Stimulated activated CD4-positive, alpha-beta T cell treated with anti-CD3 and anti-CD28 coated beads, Interleukin-12 subunit alpha, Interleukin-12 subunit beta, amount 100 ng/mL, for 24 hours (primary cell): ENCODE measurements at places on chromosomes 13 and 19.

- no peak for DNase-seq
Observed at GRCh38 chr13:108787700-108788414, 158.4 kb downstream of the MYO16 start.

DNA sequence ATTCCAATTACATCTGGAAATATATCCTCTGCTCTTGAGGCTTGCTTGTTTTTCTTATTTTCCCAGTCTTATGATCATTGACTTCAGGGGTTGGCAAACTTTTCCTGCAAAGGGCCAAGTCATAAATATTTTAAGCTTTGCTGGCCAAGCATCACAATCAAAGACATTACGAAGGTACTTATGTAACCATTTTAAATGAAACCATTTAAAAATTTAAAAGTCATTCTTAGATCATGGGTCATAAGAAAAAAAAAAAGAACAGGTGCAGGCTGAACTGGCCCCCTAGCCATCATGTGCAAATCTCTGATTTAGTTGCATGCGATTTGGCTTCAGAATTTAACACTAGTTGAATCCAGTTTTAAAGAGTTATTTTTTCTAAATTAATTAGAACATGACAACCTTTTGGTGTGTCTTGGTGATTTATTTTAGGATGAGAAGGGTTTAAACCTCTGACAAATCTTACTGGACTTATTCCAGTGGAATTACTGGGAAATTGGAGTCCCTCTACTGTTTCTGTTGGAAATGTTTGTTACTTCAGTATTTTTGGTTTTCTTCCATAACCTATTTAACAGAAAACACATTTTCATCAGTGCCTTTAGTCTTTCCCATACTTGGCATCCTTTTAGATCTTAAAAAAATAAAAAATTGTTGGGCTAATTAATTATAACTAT is 148.1 kb downstream of the NHLRC3 start:
- no peak for DNase-seq

- peak; percentile 71 for DNase-seq
Observed at GRCh38 chr19:3108775-3109174, 14.6 kb downstream of the GNA11 start.

DNA sequence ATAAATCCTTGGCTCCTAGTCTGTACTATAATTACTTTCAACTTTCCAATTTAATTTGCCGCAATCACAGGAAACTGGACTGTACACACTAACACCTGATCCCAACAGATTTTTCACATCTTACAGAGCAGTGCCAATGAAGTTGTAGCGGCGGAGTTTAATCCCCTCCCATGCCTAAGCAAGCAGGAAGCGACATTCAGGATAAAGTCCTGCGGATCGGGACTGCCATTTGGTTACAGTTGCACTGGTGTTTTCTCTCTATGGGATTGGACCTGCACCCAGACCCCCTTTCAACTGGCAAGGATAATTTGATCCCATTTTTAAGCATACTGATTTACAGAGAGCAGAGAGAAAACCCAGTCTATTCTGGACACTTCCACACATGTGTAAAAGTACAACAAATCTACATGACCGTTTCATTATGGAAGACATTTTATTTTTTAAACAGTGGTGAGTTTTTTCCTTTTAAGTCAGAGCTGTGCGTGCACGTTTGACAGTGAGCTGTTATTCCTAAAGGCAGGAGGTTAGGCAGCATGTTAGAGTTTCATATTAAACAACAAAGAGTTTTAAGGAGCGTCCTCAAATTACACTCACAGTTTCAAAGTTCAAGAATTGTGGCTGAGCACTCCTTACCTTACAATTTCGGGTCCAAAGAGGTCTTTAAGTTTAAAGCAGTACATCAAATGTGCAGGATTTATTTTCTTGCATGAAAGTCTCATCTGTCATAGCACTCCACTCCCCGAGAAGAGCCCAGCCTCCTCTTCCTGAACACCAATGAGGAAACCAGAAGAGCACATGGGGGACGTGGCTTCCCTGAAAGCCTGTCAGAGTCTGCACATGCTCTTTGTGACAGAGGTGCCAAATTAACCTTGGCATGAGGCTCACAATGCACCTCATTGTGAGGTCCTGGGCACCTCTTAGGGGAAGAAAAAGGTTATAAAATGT is 141.6 kb upstream of the RFC3 start:
- DNase-seq = no peak

GRCh38 chr19:5261156-5261890 is 79.3 kb downstream of the PTPRS start:
- DNase-seq = no peak

GRCh38 chr19:45542234-45542668 is 35.0 kb downstream of the VASP start:
- DNase-seq = no peak

GRCh38 chr13:46171217-46171616 is 10.8 kb downstream of the LCP1 start:
- DNase-seq = no peak

- DNase-seq = no peak
Observed at GRCh38 chr19:15829786-15830185, 14.3 kb upstream of the OR10H1 start.

- no peak for DNase-seq
Observed at GRCh38 chr13:65582160-65582559, 1648.0 kb downstream of the PCDH9 start.

GRCh38 chr13:64962404-64962803 is 2267.7 kb downstream of the PCDH9 start:
- DNase-seq = no peak

GRCh38 chr13:107867701-107868661 is 347.4 kb downstream of the LIG4 start:
- DNase-seq = no peak

DNA sequence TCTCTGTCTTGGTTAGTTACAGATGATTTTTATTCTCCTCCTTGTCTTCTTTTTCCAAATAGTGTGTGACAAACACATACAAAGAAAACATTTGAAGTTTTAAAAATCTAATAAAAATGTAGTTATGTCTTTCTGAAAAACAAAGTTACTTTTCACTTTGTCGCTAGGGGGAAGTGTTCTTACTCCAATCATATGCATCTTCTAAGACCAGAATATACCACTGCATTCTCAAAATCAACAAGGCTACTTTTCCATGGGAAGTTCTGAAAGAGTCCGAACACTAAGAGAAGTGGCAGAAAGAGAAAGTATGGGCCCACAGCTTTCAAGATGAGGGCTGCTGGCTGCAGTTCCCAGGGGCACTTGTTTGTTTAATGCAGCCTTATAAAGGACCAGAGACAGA is 208.9 kb downstream of the DCT start:
- no peak for DNase-seq

GRCh38 chr19:4224470-4224869 is 4.9 kb upstream of the EBI3 start:
- no peak for DNase-seq

GRCh38 chr13:112895521-112896465 is 73.2 kb upstream of the MCF2L start:
- no peak for DNase-seq

DNA sequence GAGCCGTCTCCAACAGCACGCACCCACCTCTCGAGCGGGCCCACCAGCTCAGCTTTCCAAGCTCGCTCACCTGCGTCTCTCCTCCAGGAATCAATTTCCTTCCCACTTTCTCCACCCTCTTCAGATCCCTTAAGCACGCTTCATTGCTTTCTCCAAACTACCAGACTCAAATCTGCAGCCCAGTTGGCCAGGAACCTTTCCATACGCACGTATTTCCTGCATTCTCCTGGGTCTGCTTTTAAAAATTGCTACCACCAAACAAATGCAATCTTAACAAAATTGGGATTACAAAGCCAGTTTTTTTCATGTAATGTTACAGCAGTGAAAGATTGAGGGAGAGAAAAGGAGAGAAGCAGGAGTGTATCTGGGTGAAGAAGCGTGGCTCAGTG is 1.5 kb downstream of the ENOX1 start:
- no peak for DNase-seq

DNA sequence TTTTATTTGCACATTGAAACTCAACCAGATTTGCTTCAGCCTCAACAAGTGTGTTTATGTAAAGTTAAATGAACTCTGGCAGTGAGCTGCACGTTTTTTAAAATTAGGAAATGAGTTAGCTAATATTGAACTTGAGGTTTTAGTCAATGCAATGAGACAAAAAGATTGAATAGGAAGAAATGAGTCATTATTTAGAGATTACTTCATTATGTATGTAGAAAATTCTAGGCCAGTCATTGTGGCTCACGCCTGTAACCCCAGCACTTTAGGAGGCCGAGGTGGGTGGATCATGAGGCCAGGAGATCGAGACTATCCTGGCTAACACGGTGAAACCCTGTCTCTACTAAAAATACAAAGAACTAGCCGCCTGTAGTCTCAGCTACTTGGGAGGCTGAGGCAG is 22.8 kb upstream of the CD70 start:
- no peak for DNase-seq

- DNase-seq = no peak
Observed at GRCh38 chr13:37144661-37145060, 39.2 kb upstream of the CSNK1A1L start.

GRCh38 chr19:51531349-51532315 is at the start of gene SIGLEC6:
SIGLEC6 (minus strand) TSS chr19:51531670; CDS start chr19:51531648, 22 bp downstream.
- DNase-seq = no peak

GRCh38 chr13:110517505-110518225 is 43.9 kb downstream of the RAB20 start:
- no peak for DNase-seq

- DNase-seq = no peak
Observed at GRCh38 chr13:43431841-43432240, 354.9 kb downstream of the ENOX1 start.

DNA sequence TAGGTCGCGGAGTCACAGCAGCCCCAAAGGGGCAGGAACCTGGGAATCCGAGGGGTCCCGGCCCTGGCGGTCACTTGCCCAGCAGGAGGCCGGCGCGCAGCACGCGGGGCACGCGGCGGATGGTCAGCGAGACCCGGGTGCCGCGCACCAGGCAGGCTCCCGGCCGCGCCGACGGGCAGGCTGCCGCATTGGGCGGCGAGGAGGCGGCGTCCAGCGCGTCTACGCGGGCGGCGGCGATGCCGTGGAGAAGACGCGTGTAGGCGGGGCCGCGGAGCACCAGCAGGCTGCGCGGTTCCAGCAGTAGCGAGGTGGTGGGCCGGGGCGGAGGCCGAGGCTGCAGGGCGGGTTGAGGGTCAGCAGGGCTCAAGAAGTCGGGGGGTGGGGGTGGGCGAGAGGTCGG is 607 bp upstream of the SYNE4 start:
- peak; percentile 54 for DNase-seq

GRCh38 chr19:49110567-49110966 is 3.6 kb upstream of the LIN7B start:
- DNase-seq = no peak

- no peak for DNase-seq
Observed at GRCh38 chr19:2529473-2529918, 53.6 kb downstream of the GADD45B start.

GRCh38 chr19:14516048-14516534 is 2.1 kb downstream of the DNAJB1 start:
- no peak for DNase-seq

DNA sequence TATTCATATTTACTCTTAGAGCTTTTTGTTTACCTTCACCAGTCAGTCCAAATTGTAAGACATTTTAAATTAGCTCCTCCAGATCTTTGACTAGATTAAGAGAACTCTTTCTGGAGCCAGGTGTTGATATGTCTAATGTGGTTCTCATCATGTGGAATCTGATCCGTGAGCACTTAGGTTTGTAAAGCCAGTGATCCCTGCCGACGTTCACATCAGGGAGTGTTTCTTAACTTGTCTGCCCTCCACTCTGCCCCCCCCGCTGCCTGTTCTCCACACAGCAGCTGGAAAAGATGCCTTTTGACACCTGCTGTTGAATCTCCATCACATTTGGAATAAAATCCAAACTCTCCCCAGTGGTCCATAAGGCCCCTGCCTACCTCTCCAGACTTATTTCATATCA is 17.7 kb downstream of the METTL21C start:
- no peak for DNase-seq

GRCh38 chr19:44590245-44591059 is 22.9 kb upstream of the IGSF23 start:
- no peak for DNase-seq

DNA sequence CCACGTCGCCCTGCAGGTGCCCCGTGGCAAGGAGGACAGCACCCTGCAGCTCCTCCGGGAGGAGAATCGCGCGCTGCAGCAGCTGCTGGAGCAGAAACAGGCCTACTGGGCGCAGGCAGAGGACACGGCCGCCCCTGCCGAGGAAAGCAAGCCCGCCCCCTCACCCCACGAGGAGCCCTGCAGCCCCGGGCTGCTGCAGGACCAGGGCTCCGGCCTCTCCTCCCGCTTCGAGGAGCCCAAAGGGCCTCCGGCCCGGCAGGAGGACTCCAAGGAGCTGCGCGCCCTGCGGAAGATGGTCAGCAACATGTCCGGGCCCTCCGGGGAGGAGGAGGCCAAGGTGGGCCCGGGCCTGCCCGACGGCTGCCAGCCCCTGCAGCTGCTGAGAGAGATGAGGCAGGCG is 11.6 kb downstream of the CBY2 start:
- no peak for DNase-seq

- DNase-seq = no peak
Observed at GRCh38 chr13:30319655-30320054, 12.3 kb upstream of the KATNAL1 start.

- no peak for DNase-seq
Observed at GRCh38 chr19:47447470-47448359, 24.0 kb downstream of the SLC8A2 start.

GRCh38 chr19:53808710-53809125 is 15.4 kb downstream of the NLRP12 start:
- no peak for DNase-seq

GRCh38 chr13:53100394-53101063 is 71.9 kb downstream of the OLFM4 start:
- DNase-seq = no peak

- no peak for DNase-seq
Observed at GRCh38 chr13:22316494-22317025, 645.7 kb downstream of the FGF9 start.

- no peak for DNase-seq
Observed at GRCh38 chr19:54030895-54031586, 32.7 kb downstream of the VSTM1 start.

GRCh38 chr19:55700813-55701212 is 25.8 kb downstream of the EPN1 start:
- no peak for DNase-seq

GRCh38 chr19:27673986-27674385 is 1539.0 kb downstream of the UQCRFS1 start:
- no peak for DNase-seq

- no peak for DNase-seq
Observed at GRCh38 chr13:51638216-51638871, 54.1 kb downstream of the WDFY2 start.

GRCh38 chr19:48495396-48495795 is 16.2 kb downstream of the LMTK3 start:
- no peak for DNase-seq

GRCh38 chr13:112840472-112841302 is 128.3 kb upstream of the MCF2L start:
- no peak for DNase-seq

GRCh38 chr13:76016799-76017400 is 380.8 kb downstream of the LMO7 start:
- DNase-seq = no peak

- DNase-seq = no peak
Observed at GRCh38 chr19:44960906-44961728, 5.9 kb downstream of the CLPTM1 start.

GRCh38 chr19:51457351-51458013 is 772 bp downstream of the SIGLEC8 start:
- no peak for DNase-seq

- no peak for DNase-seq
Observed at GRCh38 chr19:33196446-33197193, 2.5 kb downstream of the LRP3 start.
